NCI-H82 (cell line): ENCODE measurements at places on chromosomes 16 and 17.

- DNase-seq = no peak
Observed at GRCh38 chr17:40511667-40512220, 10.3 kb upstream of the TNS4 start.

DNA sequence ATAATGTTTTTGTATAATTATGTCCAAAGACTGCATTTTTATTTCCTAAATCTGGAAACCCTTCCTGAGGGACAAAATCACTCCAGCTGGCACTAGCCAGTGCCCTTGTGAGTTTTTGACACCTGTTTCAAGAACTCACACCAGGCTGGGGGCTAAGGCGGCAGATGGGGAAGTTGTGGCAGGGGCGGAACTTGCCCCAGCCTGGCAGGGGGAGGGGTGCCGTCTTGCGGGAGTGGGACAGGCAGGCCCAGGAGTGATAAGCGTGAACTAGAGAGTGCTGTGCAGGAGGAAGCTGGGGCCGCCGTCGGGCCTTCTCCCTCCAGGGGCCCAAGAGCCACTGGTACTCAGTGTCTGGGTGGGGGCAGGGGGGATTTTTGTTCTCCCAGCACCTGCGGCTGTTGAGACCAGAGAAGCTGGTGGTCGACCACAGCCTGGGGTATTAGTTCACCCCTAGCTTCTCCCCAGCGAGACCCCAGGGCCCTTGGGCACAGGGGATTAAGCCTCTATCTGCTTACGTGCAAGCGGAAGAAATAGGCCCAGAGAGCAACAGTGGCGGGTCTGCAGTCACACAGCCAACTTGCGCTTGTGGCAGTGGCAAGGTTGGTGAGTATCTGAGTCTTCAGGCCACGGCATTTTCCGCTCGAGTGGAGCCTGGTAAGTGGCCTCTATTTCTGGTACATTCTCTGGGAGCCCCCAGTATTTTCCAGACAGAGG lies 40.2 kb upstream of the PLCG2 start:
- DNase-seq = no peak

DNA sequence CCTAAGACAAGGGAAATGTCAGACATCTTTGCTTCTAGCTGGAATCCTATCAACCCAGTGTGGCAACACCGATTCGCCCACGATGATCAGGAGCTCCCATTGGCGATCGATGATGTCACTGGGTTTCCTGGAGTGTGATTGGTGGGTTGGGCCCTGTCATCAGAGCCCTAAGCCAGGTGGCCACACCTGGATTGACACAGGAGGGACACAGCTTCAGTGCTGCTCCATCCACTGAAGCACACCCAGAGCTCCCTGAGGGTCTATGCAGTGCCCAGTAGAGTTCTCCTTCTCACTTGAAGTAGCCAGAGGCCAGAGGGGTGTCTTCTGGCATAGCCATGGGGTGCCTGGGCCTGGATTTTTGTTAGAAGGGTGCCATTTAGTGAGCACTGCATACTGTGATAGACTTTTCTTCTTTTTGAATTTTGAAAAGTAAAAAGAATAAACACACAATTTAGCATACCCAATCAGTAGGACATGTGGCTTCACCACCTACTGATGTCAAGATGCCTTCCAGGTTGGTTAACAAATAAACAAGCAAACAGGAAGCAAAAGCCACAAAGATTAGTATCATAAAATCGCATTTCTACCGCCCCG lies 77.6 kb downstream of the CMIP start:
- no peak for DNase-seq

DNA sequence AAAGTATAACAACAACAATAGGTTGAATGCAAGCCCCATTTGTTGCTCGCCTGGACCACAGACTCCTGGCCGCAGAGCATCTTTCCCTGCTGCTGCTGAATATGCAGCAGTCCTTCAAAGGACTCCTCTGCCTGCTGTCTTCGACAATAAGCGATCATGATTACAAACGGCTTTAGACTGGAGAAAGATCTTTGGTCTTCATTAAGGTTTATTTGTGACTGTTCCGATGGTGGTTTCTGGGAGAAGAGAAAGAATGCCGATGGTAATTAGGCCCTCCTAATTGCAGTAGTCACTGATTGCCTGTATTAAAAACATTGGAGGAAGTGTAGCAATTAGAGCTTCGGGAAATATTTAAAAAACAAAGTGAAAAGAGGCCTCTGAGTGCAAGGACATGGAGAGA lies 138.2 kb downstream of the CACNG3 start:
- DNase-seq = no peak

DNA sequence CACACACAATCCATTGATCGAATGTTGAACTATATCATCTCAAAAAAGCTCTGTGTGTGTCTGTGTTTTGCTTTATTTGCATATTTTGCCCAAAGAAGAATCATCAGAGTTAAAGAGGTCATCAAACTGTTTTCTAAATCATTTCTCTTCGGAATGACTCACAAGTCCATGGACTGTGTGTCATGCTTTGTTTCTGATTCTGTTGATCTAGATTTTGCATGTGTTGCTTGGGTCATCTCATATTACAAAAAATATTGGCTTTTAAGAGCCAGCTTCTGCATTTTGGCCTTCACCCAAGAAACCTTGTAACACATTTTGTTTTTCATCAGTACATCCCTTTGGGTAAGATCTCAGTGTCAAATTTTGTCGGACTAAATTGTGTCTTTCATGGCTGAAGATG lies 471.2 kb upstream of the HSBP1 start:
- no peak for DNase-seq

DNA sequence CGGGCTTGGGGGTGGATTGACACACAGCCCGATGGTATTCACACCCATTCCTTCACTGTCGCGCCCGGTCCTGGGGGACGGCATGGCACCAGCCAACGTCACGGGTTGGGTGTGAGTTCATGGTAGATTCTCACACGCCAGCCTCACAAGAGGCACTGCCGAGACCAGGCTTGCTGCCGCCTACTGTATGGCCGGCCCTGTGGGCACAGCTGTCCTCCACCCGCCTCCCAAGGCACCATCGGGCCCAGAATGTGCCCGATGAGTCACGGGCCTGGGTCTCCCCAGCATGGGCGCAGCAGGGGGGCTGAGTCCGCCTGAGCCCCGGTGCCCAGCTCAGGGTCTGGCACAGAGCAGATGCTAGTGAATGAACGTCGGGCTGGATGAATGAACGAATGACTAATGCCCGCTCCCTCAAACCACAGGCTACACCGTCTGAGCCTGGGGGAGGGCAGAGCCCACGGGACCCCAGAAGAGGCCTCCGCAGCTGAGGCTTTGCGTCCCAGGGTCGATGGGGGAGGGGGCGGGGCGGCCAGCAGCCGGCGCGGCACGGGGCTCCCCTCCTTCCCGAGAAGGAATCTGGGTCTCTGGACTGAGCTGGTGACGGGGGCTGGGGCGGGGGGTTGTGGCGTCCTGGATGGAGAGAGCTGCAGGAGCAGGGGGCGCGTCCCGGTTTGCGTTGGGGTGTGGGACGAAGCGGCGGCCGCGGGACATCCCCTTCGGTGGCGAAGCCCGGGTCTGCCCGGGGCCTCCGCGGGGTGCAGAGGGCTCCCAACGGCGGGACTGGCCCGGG lies 829 bp downstream of the PITPNM3 start:
- no peak for DNase-seq

GRCh38 chr16:1634541-1634940 lies 22.4 kb downstream of the CRAMP1 start:
- no peak for DNase-seq

GRCh38 chr16:83653785-83654184 lies 154.0 kb upstream of the HSBP1 start:
- no peak for DNase-seq
